Fibroblast of skin of abdomen (primary cell): ENCODE measurements at places on chromosomes 5 and 9.

- DNase-seq: no peak
Measured at GRCh38 chr5:171956314-171956713, 50.1 kb downstream of the FBXW11 start.

- no peak for DNase-seq
Measured at GRCh38 chr9:95927271-95928004, 51.9 kb downstream of the ERCC6L2 start.

DNA sequence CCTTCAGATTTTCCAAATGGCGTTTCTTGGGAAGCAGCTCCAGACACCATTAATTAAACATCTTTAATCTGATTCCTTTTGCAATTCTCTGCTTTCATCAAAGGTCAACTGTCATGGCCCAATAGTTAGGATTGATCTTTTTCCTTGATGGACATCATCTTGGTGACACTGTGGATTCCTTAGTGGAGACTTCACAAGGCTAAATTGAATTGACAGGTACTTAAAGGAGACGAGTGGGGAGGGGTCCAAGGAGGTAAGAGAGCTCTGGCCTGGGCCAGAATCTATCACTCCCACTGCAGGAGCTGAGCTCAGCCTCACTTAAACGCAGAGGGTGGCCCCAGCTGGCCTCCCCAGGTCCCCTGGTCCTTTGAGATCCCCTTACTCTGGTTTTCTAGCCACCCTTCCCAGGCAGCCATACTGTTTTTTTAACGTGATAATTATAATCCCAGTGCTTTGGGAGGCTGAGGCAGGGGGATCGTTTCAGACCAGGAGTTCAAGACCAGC is 9.9 kb upstream of the HMCN2 start:
- DNase-seq: no peak

DNA sequence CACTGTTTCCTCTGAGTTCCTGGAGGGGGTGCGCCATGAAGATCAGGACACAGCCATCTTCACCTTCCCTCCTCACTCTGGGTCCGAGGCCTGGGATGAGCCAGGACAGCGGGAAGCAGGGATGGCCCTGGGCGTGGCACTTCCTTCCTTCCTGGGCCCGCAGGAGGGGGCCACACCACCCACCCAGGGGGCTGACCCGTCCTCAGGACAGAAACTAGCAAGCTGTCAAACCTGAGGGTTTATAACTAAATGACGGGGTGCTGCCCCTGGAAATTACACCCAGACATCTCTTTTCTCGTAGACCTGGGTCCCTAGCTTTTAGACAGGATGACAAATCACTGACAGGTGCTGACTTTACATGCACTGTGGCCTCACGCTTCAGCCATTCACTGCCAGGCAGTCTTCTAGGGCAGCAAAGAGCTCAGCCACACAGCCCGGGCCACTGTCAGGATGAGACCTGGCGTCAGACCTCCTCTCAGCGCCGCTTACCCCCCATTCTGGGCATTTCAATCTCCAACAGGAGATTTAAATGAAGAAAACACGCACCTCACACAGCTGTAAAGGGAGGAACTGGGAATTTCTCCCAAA is 8.1 kb downstream of the FCN2 start:
- no peak for DNase-seq

DNA sequence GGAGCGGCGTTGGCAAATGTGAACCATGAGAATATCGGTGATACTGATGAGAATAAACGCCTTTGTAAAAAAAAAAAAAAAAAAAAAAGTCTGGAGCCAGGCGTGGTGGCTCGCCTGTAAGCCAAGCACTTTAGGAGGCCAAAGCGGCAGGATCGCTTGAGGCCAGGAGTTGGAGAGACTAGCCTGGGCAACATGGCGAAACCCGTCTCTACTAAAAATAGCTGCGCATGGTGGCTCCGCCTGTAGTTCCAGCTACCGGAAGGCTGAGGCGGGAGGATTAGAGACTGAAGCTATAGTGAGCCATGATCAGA is 425 bp upstream of the NFX1 start:
- no peak for DNase-seq

- no peak for DNase-seq
Measured at GRCh38 chr9:27618066-27618465, 44.8 kb upstream of the C9orf72 start.

- DNase-seq: no peak
Measured at GRCh38 chr5:124079062-124079461, 567.1 kb downstream of the CSNK1G3 start.

- no peak for DNase-seq
Measured at GRCh38 chr9:26801772-26802171, 90.8 kb downstream of the CAAP1 start.

DNA sequence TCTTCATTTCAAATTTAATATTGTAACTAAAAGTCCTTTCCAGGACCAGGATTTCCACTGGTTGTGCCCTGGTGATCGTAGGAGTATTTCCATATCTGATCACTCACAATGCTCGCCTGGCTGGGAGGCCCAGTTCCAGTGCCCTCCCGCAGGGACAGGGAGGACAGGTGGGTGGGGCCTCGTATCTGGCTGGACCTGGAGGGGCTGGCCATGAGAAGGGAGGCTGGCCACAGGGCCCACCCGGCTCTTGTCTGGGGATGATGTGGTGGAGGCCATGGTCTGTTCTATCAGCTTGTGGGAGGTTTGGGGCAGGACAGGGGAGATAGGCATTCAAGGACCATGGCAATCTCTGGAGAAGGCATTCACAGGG is 286.4 kb downstream of the GADD45G start:
- DNase-seq: no peak

DNA sequence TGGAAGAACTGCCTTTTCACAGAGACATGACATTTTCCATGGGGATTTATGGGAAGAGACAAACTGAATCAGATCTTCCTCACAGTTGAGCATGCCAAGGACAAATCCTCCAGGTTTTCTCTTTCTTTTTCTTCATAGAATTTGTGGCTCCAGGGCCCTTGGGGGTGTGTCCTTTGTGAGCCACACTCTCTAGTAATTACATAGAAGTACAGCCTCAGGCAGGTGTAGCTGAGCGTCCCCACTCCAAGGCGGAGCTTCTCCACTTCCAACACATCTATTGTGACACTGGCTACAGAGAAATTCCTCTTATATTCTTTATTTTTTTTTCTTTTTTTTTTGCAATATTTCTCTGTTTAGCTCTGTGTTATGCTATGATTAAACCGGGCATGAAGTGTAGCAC is 420.5 kb upstream of the CD180 start:
- DNase-seq: no peak

GRCh38 chr5:41127967-41128690 is 57.0 kb upstream of the MROH2B start:
- DNase-seq: no peak

DNA sequence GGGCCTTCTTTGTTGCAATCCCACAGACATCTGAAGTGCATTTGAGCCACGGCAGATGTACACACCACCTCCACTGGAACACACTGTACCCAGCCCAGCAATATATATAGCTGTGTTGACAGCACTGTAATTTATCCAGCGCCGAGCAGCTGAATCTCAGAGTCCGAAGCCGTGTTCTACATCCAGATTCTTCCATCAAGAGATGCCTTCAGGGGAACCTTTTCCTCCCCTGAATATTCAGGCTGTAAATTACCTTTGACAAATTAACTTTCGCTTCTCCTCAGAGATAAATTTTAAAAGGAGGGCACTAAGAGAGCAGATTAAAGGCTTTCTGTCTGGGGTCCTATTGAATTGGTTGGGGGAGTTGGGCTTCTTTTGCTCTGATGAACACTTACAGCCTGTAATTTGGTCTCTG is 76.4 kb downstream of the ROR2 start:
- DNase-seq: peak; percentile 65

- no peak for DNase-seq
Measured at GRCh38 chr9:79006546-79006945, 565.2 kb upstream of the TLE4 start.

- DNase-seq: peak; percentile 34
Measured at GRCh38 chr5:96173366-96173765, 211.7 kb upstream of the ELL2 start.

DNA sequence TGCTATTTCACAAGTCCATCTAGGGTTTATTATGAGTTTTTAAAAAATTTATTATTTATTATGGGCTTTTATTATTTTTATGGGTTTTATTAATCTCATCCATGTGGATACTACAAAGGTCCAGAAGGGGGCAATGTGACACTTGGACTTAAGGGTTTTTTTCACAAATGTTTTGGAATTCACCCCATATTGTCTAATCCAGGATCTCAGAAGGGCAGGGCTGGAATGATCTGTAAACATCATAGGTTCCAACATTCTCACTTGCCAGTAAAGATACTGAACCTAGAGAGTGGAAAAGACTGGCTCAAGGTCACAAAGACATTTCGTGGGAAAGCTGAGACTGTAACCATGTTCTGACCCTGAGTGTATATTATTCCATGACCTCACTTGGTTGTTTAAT is 35.6 kb downstream of the NIM1K start:
- DNase-seq: peak; percentile 42

DNA sequence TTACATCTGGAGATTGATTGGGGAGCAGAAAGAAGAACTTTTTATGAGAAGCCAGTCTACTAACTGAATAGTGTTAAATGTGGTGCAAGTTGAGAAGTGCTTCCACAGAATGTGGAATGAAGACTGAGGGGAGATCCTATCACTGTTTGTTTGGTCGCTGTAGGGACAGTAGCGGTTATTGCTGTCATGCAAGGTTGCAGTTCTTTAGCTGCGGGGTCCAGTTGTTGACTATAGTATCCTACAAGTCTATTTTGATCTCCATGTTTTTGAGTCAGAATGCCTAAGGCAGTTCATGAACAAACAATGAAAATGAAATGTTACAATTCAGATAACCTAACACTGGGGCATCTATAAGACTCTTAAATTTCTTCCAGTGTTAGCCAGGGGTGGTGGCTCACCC is 45.3 kb upstream of the PDZD2 start:
- no peak for DNase-seq

DNA sequence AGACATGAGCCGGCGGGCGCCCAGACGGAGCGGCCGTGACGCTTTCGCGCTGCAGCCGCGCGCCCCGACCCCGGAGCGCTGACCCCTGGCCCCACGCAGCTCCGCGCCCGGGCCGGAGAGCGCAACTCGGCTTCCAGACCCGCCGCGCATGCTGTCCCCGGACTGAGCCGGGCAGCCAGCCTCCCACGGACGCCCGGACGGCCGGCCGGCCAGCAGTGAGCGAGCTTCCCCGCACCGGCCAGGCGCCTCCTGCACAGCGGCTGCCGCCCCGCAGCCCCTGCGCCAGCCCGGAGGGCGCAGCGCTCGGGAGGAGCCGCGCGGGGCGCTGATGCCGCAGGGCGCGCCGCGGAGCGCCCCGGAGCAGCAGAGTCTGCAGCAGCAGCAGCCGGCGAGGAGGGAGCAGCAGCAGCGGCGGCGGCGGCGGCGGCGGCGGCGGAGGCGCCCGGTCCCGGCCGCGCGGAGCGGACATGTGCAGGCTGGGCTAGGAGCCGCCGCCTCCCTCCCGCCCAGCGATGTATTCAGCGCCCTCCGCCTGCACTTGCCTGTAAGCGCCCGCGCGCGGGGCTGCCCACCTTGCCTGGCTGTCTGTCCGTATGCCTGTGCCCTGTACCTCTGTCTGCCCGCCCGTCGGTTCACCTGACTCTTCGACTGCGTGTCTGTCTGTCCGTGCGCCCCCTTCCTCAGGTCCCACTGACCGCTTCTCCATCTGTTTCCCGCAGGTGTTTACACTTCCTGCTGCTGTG is 412 bp downstream of the FGF18 start:
- peak; percentile 37 for DNase-seq

GRCh38 chr9:131628459-131629225 is 83.3 kb downstream of the PRRT1B start:
- no peak for DNase-seq

- DNase-seq: no peak
Measured at GRCh38 chr5:71014176-71014575, 11.0 kb downstream of the NAIP start.

GRCh38 chr9:2234371-2234893 is 219.3 kb downstream of the SMARCA2 start:
- no peak for DNase-seq

DNA sequence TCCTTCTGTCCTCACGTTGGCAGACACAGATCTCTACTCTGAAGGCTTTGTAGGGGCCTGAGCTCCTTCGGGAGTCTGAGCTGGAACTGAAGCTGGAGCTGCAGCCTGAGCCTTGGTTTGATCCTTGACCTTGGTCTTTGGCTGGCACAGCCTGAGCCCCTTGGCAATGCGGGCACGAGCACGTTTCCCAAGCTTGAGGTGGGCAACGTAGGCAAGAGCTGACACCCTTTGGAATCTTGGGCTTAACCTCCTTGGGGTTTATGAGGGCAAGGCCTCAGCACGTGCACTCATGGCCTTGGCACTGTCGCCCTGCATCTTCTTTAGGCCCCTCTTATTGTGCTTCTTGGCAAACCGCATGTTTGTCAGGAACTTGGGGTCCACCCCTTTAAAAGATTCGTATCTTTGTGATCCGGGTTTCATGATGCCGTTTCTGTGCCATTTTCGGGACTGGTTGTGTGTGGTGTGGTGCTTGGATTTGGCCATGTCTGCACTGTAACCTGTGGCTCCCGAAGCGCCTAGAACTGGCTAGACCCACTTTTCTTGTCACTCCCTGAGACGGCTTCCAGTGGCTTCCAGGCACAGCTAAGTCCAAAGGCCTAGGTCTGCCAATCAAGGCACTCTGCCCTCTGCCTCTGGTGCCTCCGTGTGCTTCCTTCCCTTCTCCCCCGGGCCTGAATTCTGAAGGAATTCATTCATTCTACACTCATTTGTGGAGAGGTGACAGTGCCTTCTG is 1.4 kb downstream of the SUSD1 start:
- no peak for DNase-seq

GRCh38 chr9:118129541-118129940 is 425.3 kb downstream of the TLR4 start:
- DNase-seq: no peak

GRCh38 chr5:122053181-122054109 is 24.6 kb downstream of the LOX start:
- no peak for DNase-seq

DNA sequence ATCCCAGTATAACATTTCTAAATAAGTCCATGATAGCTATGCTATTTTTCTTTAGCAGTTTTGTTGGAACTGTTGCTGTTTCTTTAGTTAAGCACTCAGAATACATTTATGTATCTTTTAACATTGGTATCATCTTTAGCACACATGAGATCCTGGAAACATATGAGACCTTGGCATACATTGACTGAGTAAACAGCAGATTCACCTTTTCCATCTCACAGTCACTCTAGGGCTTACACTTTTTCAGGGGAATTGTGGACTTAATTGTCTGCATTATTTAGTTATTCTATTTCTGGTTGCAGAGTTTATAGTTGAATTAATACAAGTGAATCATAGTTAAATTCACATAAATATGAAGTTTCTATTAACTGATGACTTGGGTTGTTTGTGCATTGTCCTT is 70.1 kb downstream of the COMMD10 start:
- no peak for DNase-seq
